CD4-positive, alpha-beta memory T cell (primary cell): ENCODE measurements at places on chromosomes 5 and 9.

DNA sequence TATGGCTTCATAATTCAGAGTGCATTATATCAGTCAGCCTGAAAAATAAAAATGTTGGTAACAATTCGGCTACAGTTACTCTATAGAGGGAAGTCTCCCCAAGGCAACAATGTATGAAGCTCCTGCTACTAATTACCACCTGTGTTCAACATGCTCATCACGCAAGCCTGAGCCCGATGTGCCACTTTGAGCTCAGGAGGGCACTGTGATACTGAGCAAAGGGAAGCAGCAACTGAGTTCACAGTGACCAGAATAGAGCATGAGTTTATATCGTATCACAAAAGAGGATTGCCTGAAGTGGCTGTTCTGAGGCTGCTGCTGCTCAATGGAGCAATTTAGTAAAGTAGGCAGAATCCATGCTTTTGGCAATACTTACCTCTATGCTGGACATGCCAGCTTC lies 202.0 kb upstream of the HAPLN1 start:
- DNase-seq = no peak

GRCh38 chr5:132026516-132027008 lies 15.1 kb upstream of the ACSL6 start:
- DNase-seq = peak; percentile 39

DNA sequence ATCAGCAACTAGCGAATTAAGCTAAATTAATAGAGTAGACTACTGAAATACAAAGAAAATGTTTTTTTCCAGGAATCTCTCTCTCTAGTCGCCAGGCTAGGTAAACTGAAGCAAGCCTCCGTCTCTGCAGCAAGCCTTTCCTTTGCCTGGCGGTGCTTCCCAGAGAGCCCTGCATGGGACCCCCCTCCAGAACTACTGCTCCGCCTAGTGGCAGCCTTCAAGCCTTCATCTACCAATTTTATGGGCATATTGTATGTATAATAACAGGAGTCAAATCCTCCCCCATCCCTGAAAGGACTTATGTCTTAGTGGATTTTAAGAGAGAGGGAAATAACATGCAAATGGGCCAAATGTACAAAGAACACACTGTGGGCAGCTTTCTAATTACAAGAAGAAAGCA lies 241.9 kb downstream of the SAXO1 start:
- no peak for DNase-seq

- no peak for DNase-seq
These were observed 289.9 kb upstream of the SMC2 start for GRCh38 chr9:103804077-103804735.

GRCh38 chr5:171924493-171925122 lies 81.8 kb downstream of the FBXW11 start:
- no peak for DNase-seq

- DNase-seq = peak; percentile 52
These were observed 483 bp downstream of the G3BP1 start for GRCh38 chr5:151772029-151772845.

- DNase-seq = peak; percentile 26
These were observed 162.0 kb downstream of the C9orf50 start for GRCh38 chr9:129458663-129459546.

GRCh38 chr5:55908804-55909203 lies 57.6 kb downstream of the IL31RA start:
- no peak for DNase-seq
